ENCODE measurements at places on chromosomes 1 and 21.

GRCh38 chr1:233268389-233269022 is 27.0 kb downstream of the PCNX2 start:
- DNase-seq, result no peak

DNA sequence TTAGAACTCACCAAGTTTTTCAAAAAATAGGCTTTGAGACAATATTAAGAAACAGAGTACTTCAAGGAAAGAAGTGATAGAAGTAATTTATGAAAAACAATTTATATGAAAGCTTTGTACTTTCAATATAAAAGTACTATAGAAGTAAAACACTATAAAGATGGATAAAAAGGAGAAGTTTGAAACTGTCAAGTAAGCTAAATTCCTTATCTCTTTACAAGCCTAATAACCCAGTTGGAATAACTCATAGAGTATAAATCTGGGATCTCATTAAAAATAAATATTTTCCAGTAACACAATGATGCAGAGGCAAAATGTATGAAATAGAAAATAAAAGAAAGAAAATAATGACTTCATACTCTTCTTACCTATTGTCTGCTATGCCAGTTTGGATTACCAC is 232.5 kb downstream of the PDE4B start:
- no peak for DNase-seq

- DNase-seq, result no peak
These were observed 160.8 kb upstream of the C1orf174 start for GRCh38 chr1:4060850-4061249.

DNA sequence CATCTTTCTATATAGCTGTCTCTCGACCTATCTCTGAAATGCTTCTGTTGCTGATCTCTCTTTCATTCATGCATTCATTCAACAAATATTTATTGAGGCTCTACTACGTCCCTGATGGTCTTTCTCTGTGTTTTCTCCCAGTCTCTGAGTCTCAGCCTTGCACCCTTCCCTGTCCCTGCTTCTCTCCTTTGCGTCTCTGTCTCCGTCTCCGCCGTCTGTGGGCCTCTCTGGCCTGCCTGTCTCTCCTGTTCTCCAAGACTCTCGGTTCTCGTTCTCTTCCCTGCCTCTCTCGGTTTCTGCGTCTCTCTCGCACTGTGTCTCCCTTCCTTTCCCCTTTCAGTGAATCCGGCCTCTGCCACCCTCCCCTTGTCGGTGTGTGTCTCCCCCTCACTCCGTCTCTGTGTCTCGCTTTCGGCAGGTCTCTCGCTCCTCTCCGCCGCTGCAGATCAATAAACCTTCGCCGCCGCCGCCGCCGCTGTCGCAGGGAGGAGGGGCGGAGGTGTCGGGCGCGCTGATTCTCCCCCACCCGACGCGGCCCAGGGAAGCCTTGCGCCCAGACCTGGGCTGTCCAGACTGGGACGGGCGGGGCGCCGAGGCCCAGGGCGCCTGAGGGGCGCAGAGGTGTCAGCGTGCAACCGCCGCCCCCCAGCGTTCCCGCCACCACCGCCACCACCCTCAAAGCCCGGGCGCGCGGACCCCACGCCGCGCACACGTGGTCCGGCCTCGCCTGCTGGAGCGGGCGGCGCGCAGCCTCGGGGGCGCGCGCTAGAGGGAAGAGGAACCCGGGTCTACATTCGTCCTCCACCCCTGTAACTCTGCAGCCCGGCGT is 3.0 kb downstream of the EFNA3 start:
- DNase-seq, result no peak

- DNase-seq, result no peak
These were observed 22.8 kb downstream of the DHRS3 start for GRCh38 chr1:12594966-12595756.

DNA sequence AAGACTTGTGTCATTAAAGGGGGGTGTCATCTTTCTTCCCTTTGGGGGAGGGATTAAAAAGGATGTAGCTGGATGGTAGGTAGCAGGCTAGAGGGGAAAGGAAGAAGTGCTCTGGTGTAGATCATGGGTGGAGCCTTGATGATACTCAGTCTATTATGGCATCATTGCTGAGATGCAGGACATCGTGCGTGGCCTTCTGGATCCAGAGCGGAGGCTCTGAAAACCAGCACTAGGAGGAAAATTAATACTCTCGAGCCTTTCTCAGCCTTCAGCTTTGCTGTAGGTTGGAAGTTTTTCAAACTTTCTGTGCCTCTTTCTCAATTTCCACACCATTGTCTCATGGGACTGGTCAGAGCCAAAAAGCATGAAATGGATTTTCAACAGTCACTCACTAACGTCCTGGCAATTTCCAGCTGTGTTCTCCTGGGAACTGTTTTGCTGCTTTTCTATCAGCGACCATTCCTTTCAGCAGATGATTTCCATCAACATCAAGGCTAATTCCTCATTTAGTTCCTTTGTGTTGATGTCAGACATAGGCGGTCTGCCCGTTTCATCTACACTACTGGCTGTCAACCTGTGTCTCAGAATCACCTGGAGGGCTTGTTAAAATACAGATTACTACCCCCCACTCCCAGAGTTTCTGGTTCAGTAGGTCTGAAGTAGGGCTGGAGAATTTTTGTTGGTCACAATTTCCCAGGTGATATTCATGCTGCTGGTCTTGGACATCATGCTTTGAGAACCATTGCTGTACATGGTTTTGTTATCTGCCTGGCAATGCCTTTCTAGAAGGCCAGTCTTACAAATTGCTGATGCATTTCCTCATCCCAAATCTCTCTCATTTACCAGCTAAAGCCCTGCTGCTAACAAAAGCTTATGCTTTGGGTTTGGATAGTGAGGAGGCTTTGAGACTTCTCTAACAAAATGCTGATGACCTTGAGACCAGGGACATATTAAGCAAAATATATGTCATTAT is 7.7 kb downstream of the CACNA1E start:
- no peak for DNase-seq

GRCh38 chr1:196381544-196381943 is 226.7 kb downstream of the KCNT2 start:
- no peak for DNase-seq
